ENCODE measurements at places on chromosomes 4 and X.

DNA sequence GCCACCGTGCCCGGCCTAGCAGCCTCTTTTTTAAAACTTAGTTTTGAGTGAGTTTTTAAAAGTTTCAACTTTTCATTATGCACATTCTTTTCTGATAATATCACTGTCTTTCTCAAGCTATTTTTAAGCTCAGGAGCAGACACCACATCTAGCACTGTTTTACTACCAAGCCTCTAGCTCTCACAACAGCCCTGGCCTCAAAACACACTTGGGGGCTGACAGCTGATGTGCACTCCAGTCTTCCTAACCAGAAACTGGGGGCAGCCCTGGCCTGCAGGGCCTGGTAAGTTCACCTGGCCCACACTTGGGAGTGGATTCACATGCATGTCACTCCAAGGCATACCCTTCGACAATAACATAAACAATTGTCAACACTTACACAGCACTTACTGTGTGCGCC is 34.0 kb downstream of the CENPU start:
- DNase-seq = no peak

GRCh38 chrX:53004038-53004437 is 44.6 kb upstream of the GPR173 start:
- no peak for DNase-seq

DNA sequence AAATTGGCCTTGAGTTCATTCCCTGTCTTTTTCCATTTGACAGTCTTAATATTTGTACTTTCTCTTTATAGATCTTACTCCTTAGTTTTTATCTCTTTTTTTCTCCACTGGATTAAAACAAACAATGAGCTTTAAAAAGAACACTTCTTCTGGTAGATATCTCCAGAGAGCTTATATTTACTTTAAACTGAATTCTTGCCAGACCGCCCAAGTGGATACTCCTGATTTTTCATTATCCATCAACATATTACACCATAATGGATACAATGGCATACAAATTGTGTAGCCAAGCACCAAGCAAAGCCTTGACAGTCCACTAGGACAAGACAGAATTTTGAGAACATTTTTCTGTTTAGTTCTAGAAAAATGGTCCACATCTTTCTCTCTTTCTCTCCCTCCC is 18.9 kb downstream of the TMSB4X start:
- DNase-seq = no peak

- DNase-seq = no peak
These were observed 1137.6 kb upstream of the IGFBP7 start for GRCh38 chr4:58247792-58248191.

DNA sequence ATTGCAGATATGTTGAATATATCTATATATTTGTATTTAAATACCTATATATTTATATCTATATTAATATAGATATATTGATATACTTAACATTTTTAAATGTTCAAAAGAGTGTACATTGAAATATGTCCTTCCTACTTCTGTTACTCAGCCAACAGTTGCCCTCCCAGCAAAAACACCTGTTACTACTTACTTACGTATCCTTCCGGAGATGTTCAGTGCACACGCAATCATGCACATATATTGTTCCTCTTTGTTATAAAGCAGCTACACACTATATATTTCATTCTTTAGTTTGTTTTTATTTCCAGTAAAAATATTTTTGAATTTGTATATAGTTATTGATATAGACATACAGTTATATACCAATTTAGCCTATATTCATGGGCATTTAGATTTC is 142.3 kb downstream of the ARHGAP24 start:
- DNase-seq = no peak

DNA sequence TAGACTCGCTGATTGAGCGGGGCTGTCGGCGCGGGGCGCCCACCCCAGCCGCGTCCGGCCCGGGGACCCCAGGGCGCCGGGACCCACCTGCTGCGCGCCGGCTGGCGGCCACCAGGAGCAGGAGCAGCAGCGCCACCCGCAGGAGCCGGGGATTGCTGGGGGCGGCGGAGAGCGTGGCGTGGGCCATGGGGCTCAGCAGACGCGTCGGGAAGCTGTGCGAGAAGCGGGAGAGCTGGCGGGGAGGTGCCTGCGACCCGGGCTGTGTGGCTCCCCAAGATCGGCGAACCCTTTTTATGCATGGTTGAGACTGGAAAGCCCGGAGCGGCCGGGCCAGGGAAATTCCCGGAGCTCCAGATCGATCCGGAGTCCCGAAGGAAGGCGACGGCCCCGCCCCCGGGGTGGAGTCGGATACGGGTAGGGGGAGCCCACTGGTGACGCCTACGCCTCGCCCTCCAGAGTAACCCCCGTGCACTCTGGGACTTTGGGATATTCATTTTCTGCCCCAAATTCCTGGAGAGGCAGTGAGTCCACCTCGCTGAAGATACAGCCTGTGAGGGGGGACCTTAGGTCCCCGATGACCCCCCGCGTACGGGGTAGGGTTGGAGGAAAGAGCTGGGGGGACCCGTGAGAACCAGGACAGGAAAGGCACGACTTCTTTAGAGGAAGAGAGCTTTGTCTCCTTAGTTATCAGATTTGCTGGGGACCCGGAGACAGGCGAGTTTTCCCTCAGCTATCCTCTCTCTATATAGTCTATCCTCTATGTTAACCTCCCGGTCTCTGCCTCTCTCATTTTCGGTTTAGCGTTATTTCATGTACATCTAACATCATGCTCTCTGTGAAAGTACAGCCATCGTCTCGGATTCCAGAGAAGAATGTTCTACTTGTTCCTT is at the start of gene CXCL3:
Gene CXCL3, minus strand, starts transcription at position 265 of the 890 bp plus-strand sequence. Its CDS starts 78 bp downstream, at position 187.
- DNase-seq = peak; percentile 77

DNA sequence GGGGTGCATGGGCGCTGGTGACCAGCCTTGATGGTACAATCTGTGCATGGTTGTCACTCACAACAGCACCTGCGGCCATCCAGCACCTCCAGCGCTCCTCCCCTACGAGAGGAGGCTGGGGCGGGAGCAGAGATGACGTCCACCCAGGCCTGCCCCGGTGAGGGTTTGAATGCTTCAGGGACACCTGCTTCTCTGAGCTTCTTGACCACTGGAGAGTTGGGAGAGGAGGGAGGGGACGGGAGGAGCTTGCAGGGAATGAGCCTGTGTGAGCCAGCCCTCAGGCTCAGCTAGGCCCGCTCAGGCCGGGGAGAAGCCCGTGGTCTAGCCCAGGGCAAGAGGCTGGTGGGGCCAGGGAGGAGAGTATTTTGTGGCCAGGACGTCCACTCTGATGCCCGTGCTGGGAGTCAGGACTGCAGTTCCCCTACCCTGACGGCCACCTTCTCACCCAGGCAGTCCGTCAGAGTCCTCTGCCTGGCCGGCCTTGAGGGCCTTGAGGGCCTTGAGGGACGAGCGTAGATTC is 59.2 kb downstream of the CPZ start:
- no peak for DNase-seq

DNA sequence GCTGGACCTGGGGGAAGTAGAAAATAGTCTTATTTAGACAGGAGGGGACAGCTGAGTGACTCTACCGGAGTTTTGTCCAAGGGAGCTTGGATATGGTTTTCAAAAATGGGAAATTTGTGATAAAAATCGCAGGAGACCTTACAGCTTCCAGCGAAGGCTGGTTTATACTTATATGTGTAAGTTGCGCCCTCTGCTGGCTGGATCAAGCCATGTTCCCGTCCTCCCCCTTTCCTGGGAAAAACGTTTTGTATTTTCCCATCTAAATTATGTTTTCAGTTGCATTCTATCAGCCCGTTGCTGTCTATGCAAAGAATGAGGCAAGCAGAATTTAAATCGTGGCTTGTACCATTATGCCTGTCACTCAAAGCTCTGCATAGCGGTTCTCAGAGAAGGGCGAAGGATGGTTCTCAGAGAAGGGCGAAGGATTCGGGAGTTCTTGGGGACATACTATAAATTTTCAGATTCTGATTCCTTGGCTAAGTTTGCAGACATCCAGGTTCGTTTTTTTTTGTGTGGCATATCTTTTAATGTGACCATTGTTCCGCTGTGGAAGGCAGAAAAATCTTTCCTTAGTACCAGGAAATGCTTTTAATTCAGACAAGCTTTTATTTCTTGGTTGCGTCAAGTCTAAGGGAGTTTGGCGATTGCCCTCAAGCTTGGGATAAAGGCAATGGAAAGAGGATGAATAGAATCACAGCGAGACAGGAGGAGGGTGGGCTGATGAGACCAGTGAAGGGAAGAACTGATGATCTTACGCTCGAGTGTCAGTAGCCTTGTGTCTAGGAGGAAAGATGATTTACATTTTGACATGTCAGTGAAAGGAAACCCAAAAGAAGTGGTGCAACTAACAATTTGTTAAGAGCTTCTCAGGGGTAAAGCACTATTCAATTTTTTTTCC is 128.5 kb upstream of the ARX start:
- DNase-seq = peak; percentile 43

DNA sequence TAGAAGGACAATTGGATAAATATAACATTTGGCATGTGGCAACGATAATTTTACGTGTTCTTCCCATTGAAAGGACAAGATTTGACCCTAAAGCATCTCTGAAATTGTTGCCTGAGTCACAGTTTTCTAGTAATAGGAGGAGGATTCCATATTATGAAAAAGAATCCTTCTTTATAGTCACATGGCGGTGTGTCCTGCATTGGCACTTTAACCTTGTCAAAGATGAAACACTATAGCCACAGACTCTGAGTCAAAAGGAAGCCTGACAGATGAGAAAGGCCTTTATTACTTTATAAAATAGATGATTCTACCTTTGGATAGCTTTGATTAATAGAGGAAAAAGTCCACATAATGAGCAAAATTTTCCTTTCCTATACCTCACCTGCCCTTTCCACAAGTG is 11.5 kb downstream of the LNX1 start:
- DNase-seq = no peak

DNA sequence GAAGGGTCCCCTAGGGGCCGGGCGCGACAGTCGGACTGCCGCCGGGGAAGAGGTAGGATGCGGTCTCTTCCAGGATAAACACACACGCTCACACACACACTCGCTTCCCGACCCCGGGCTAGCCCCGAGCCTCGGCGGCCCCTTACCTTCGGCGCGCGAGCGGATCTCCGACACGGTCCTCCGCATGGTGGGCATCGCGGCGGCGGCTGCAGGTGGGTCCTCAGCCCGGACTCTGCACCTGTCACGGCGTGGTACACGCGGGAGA is 294 bp downstream of the ATP8A1 start:
- no peak for DNase-seq

DNA sequence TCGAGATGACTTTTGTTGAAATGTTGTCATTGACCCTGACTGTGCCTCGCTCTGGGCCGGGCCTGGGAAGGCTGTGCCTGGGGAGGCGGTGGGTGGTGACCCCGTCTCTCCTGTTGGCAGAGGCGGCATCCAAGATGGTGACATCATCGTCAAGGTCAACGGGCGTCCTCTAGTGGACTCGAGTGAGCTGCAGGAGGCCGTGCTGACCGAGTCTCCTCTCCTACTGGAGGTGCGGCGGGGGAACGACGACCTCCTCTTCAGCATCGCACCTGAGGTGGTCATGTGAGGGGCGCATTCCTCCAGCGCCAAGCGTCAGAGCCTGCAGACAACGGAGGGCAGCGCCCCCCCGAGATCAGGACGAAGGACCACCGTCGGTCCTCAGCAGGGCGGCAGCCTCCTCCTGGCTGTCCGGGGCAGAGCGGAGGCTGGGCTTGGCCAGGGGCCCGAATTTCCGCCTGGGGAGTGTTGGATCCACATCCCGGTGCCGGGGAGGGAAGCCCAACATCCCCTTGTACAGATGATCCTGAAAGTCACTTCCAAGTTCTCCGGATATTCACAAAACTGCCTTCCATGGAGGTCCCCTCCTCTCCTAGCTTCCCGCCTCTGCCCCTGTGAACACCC is 36.4 kb downstream of the HTRA3 start:
- no peak for DNase-seq

DNA sequence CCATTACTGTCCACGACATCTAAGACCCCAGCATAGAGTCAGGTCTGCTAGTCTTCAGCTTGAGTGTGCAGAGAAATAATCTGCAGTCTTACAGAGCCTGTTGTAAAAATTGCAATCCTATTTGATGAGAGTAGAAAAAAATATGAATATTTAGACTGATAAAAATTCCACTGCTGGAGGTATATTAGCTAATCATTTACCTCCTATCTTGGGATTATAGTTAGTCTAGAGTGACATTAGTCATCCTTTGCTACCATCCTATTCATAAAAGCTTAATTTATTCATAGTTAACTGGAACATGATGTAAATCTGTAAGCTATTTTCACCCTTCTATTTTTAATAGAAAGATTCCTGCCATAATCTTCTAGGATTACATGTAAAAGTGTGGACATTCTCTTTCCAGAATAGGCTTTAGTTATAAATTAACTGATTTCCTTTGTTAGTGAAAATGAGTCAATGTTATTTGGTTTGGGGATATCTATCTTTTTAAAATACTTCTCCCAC is 26.7 kb downstream of the C4orf54 start:
- DNase-seq = no peak

DNA sequence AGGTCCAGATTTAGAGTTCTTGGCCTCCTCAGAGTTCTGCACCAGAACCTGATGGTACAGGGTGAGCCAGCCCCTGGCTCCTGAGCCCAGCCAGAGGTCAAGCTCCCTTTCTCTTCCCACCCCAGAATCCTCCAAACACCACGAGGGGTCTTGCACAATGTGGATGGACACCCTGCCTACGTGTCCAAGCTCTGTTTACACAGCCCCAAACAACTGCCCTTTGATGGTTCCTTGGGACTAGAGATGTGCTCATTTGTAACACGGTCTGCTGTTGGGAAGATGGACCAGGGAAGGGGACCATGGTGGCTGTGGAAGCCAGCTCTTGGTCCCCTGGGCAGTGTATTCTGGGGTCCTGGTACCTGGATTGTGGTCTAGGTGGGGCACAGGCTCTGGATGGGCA is 40.0 kb upstream of the RPS6KA3 start:
- DNase-seq = no peak

- DNase-seq = no peak
These were observed 162.4 kb upstream of the IL15 start for GRCh38 chr4:141473952-141474351.

- DNase-seq = no peak
These were observed 10.5 kb downstream of the ANTXR2 start for GRCh38 chr4:80062527-80062926.

GRCh38 chr4:124266721-124267120 is 445.8 kb downstream of the ANKRD50 start:
- no peak for DNase-seq

GRCh38 chr4:164572877-164573279 is 181.1 kb upstream of the SMIM31 start:
- no peak for DNase-seq

GRCh38 chr4:80171251-80171650 is 26.1 kb upstream of the PRDM8 start:
- DNase-seq = no peak

GRCh38 chrX:37926700-37927099 is 79.3 kb upstream of the DYNLT3 start:
- DNase-seq = no peak

DNA sequence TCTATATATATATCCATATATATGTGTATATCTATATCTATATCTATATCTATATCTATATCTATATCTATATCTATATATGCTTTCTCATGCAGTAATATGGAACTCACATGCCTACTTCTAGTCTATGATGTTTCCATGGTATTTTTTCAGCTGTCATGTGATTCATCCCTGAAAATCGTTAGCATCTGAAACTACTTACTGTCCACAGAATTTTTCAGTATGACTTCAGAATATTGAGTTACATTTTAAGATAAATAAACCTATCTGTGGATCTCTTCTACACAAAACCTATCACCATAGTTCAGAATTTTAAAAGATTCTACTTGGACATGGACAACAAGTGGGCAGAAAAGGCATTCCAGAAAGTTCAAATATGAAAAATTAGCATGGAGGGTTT is 855.1 kb upstream of the INTU start:
- DNase-seq = no peak
